Renal pelvis (tissue), 12 donors: ENCODE measurements at places on chromosomes 1 and 21.

DNA sequence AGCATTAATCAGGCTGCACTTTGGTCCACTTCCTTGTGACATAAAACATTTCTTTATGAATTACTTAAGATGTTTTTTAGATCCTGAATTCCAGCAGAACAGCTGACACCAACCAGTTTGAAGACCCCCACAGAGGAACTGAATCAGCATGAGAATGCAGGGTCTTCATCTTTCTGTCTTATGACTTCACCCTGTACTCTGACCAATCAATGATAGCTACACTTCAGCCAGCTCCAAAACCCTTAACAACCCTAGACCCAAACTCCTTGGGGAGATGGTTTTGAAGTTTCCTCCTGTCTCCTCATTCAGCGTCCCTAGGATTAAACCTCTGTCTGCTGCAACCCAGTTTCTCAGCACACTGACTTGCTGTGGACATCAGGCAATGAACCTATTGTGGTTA, 175.0 kb downstream of the CTH start:
- DNase-seq = no peak

DNA sequence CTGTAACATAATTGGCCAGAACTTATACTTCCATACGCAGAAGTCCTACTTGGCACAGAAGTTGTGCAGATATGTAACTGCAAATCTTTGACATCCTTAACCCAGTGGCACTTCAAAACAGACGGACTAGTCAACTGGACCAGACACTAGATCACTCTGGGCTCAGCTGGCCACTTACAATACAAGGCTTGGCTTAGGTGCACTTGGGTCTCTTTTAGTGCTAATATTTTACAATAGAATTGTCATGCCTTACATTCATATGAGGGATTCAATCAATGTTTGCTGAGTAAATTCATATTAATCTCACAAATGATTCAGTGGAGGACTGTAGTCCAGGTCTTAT, 20.1 kb downstream of the XKR8 start:
- no peak for DNase-seq

GRCh38 chr1:224921354-224921753, 8.1 kb upstream of the DNAH14 start:
- no peak for DNase-seq

DNA sequence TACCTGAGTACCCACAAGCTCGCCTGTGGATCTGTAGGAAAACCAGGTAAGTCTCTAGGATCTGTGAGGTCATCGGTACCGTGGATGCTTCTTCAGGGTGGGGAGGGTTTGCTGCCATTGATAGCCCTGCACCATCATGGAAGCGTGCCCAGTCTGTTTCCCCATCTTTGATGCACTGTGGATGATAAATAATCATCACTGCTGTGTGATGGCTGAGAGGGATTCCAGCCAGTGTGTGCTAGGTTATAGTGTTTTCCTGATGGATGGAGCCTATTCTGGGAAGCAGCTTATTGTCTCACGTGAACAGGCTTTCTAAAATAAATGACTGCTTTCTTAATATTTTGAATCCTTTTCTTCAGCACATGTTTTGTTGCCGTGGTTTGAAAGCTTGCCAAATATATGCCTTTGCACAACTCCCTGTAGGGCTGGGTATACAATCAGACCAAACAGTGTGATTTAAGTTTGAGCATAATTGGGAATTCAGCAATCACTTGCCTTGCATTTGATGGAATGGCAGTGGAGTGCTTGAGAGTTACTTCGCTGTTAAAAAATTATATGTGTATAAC, 113.8 kb downstream of the CAMTA1 start:
- no peak for DNase-seq

DNA sequence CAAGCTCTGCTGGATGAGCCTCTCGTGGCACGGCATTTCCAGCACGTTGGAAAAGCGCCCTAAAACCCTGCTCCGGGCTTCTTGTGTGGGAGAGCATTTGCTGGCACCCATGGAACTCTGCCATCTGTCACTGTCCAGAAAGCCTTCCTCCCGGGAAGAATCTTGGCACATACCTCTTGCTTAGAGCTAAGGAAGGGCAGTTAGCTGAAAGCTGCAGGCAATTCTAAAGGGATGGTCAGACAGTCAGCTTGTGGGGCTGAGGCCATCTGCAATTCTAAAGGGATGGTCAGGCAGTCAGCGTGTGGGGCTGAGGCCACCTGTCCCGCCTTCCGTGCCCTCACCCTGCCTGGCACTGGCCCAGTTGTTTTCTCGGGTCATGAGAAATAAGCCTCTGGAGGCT, 139.0 kb upstream of the TMEM51 start:
- DNase-seq = no peak

- DNase-seq = no peak
These were observed 156.3 kb downstream of the PAPPA2 start for GRCh38 chr1:176619261-176619660.

- peak; percentile 17 for DNase-seq
These were observed 11.3 kb upstream of the MAP10 start for GRCh38 chr1:232793944-232794343.

GRCh38 chr1:100510451-100510850, 27.5 kb upstream of the GPR88 start:
- no peak for DNase-seq

DNA sequence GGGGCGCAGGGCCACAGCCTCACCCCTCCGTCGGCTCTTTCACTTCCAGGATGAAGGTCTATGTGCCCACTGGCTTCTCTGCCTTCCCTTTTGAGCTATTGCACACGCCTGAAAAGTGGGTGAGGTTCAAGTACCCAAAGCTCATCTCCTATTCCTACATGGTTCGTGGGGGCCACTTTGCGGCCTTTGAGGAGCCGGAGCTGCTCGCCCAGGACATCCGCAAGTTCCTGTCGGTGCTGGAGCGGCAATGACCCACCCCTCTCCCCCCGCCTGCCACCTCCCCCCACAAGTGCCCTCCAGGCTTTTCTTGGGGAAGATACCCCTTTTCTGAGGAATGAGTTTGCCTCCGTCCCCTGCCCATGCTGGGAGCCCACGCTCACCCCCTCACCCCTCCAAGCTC, 35.2 kb downstream of the EPHX1 start:
- no peak for DNase-seq
